ENCODE measurements at places on chromosomes 7 and 10. TPM values are rescaled to one million over a fixed set of nuclear protein-coding genes. Genes with fewer than 3 reads are reported as not detected.

LRRC61 gene
- total RNA-seq = 6.8 TPM

ANXA8 gene
- total RNA-seq = 3.9 TPM

ABCC2 gene
- 0.32 TPM for total RNA-seq

PLEKHA8 gene
- total RNA-seq = 17.7 TPM

PDK4 gene
- total RNA-seq = under 0.01 TPM

GIMAP5 gene
- not detected for total RNA-seq

HOXA9 gene
- total RNA-seq = 17.1 TPM

DNAJB12 gene
- 32.8 TPM for total RNA-seq

Measured in fibroblast of villous mesenchyme (primary cell).